ENCODE measurements at places on chromosomes 5 and 9.
A peak's percentile ranks its signal among the peaks of the same experiment; 100 is the strongest.

DNA sequence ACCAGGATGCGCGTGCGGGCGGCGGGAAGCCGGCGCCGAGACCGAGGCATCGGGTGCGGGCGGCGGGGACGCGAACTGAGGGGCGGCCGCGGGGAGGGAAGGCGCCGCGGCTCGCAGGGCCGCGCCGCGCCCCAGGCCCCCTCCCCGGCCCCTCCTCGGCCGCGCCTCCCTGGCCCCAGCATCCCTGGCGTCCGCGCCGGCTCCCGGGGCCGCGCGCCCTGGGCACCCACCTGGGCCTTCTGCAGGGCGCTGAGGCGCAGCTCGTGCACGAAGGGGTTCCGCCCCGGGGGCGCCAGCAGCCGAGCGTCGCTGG, 324 bp downstream of the LPCAT1 start:
- DNase-seq = no peak

DNA sequence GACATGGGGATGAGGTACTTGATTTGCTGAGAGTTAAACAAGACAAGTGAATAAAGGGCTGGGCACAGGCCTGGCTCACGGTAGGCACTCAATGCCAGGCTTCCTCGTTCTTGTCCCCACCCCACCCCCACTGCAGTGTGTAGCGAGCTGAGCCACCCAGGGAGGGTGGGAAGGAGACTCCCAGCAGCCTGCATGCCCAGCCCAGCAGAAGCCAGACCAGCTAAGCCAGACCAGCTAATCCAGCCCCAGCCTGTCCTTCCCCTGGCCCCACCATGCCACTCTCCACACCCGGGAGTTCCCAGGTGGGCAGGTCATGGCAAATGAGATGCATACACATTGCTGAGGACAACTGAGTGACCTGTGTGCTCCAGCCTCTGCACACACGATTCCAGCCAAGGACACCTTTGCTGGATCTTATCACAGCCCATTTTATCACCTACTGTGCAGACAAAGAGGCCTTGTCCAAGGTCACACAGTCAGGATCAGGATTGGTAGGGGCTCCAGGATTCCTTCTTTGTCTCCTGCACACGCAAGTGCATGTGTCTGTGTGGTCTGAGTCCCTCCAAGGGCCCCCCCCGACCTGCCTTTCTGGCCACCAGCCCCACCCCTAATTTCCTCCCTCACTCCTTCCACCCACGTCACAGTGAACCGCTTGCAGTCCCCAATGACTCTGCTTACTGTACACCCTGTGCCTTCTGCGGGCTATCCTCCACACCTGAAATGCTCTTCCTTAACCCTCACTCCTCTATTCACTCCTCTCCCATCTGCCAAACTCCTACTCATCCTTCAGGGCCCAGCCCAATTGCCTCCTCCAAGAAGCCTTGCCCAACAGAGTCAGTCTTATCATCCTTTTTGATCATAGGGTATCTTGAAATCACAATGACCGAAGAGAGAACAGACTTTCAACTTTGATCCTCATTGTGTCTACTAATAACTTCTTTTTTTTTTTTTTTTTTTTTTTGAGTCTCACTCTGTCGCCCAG, 26.6 kb downstream of the DUSP1 start:
- no peak for DNase-seq

GRCh38 chr9:89252651-89253267, 58.2 kb upstream of the CKS2 start:
- no peak for DNase-seq

- no peak for DNase-seq
Measured at GRCh38 chr5:15002791-15003190, 131.2 kb upstream of the ANKH start.

GRCh38 chr9:133875131-133875530, 117.0 kb downstream of the VAV2 start:
- DNase-seq = no peak

DNA sequence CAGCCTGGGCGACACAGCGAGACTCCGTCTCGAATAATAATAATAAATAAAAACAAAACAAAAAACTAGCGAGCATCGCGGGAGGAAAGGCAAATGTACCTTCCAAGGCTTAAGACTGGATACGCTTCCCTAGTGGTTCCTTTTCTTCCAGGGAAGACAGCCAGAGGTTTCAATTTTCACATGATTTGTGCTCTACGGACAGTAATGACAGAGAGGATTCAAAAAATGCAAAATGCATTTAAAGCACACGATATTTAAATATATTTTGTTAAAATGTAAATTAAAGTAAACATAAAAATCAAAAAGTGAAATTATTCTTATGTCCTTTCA, 4.3 kb upstream of the TRIM41 start:
- no peak for DNase-seq

DNA sequence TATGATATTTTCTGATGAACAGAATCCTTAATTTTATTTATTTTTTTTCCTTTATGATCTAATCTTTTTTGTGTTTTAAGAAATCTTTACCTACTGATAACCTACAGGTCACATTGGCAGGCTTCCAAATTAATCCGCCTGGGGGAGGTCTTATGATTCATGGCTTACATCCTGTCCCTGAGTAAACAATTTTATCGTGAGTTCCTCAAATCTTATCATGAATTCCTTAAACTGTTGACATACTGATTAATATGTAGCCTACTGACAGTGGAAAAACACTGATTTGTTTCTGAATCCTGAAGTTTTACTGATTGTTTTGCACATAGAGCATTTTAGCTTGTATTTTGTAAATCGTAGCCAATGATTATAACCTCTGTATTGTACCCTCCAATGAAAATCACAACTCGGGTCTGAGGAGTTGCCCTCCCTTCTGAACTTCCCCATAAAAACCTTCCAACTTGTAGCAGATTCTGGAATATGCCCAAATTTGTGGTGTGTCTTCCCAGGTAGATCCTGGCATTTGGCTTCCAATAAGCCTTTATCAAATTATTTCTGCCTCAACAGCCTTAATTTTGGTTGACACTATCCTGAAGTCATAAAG, 105.6 kb downstream of the VCAN start:
- no peak for DNase-seq

DNA sequence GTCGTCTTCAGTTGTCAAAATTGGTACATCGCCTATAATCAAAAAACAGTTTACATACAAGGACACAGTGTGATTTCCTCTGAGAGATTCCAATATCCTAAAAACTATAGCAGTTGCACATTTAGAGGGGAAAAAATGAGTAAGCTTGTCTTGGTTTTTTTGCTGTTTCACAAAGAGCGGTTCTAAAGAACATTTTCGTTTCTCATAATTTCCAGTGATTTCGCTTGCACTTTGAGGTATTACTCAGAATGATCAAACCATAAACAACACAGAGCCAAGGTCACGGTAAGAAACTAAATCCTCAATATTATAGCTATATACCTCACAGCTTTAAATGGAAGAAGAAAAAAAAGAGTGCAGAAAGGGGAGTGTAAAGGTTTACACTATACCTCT, 861 bp downstream of the MTX3 start:
- DNase-seq = peak; percentile 37

GRCh38 chr5:72194846-72195245, 87.6 kb downstream of the MAP1B start:
- DNase-seq = peak; percentile 29

DNA sequence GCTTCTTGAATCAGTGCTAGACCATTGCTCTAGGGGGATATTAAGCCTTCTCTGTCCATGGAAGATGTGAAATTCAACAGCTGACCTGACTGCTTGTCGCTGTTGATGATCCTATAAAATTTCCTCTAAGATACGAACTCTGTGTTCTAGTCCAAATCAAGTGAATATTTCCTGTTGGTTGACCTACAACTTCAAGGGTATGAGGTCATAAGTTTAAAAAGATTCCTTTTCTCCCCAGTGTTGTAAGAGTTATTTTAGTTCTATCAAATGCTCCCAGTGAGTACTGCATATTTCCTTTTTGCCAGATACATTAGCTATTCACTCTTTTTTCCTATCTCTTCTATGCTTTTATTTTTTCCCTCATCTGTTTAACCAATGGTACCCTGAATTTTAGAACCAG, 102.9 kb upstream of the CCDC152 start:
- no peak for DNase-seq

DNA sequence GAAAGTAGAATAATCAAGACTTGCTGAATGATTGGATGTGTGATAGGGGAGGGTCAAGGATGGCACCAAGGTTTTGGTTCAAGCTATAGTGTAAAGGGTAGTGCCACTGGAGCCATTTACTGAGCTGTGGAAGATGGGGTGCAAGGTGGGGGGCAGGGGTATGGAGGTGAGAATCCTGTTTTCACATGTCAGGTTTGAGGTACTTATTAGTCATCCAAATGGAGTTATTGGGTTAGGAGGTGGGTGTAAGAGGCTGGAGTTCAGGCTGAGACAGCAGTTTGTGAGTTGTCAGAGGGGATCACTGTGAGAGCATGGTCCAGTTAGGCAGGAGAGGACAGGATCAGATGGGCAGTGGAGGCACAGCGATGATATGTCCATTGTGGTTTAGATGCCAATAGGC, 8.9 kb downstream of the PCBD2 start:
- no peak for DNase-seq

GRCh38 chr5:79495311-79495710, 18.6 kb downstream of the HOMER1 start:
- no peak for DNase-seq

DNA sequence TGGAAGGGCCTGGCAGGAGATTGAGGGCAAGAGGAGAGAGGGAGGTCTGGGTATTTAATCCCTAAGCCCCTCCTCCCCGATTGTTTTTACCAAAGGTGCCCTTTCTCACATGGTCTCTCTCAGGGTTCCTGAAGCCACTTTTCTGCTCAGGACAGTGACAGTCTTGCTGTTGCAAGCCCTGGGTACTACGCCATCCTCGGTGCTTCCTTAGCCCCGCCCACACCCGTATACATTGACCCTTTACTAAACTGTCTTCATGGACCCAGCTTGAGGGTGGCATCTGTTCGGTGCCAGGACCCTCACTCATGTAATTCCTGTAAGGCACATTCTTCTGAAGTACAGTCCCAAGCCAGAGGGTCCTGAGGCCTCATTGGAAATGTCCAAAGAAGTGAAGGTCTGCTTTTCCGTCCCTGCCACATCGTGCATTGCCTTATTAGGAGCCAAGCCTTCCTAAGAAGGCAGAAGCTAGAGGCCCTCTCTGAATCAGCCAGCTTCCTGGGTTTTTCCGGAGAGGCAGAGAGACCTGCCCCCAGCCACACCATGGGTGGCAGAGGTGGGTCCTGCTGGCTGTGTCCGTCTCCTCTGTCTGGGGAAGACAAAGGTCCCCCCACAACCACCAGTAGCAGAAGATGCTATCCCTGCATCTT, 1.9 kb upstream of the SH3PXD2B start:
- no peak for DNase-seq

- no peak for DNase-seq
Measured at GRCh38 chr9:125752070-125752628, 5.0 kb downstream of the PBX3 start.

- no peak for DNase-seq
Measured at GRCh38 chr9:79809931-79810330, 238.2 kb downstream of the TLE4 start.

DNA sequence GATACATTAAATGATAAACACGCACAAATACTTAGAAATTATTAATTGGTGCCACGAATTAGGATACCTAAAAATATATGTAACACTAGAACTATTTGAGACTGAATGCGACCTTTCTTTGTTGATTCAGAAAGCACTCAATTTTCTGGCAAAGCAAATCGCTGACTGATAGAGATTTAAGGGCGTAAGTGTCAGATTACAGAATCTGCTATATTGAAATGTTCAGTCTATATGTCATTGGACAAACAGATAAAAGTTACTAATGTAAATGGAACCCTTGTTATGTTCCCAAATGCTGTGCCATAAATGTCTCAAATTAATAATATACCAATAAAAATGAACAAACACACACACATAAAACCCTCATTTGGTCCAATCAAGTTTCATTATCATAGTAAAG, 137.9 kb downstream of the MPDZ start:
- no peak for DNase-seq

GRCh38 chr9:94807556-94807955, 81.1 kb downstream of the AOPEP start:
- no peak for DNase-seq

- no peak for DNase-seq
Measured at GRCh38 chr5:150052956-150053712, 33.2 kb downstream of the CSF1R start.

DNA sequence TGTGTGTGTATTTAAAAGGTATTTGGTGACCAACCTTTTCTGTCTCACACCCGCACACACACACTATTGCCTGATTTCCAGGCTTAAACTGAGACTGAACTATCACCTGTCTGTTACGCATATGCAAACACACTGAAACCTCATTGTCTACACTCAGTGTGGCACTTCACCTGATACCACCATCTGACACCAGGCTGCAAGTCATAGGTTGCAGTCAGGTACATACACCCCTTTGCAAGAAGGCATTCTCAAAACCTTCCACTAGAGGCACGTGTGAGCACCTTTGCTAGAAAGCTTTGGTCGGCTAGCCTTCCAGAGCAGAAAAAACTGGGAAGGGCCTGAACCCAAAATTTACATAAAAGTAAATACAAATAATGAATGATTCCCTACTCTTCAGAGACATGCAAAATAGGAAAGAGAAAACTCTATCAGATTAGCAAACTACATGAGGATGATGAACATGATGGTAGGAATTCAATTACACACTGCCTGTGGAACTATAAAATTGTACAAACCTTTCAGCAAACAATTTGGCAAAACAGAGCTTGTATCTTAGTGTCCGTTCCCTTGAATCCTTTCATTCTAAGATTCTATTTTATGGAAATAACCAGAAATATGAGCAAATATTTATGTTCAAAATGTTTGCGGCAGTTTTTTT, 5.9 kb upstream of the FOXD1 start:
- no peak for DNase-seq

- DNase-seq = no peak
Measured at GRCh38 chr9:95727947-95728520, 147.5 kb upstream of the ERCC6L2 start.

DNA sequence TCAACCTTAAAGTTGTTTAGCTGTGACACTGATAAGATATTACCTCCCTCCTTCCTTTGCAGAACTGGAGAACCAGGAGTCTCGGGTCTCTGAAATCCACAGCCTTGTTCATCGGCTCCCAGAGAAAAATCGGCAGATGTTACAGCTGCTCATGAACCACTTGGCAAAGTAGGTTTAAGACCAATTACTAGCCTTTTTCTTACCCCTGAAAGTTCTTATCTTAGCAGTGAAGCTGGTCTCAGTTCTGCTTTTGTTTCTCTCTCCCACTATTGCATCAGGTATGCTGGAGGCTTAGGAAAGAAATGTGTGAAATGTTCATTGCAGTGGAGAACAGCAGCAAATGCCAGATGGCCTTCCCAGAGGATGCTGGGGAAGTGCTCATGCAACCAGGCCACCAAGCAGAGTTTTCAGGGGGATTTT, 287.4 kb downstream of the ARHGAP26 start:
- peak; percentile 72 for DNase-seq

DNA sequence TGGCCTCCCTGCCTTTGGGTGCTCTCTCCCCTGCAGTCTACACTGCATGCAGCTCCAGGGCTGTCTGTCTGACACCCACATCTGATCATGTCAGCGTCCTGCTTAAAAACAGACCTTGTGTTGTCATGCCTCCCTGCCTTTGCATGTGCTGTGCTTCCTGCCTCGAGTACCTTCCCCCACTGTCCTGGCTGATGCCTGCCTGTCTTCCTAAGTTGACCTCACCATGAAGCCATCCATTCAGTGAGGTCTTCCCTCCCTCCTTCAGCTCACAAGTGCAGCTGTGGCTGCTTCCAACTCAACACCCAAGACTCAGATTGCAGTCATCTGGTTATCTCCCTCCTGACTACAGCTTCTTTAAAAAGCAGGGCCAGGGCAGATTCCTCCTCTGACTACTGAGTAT, 5.5 kb downstream of the ANGPTL2 start:
- no peak for DNase-seq

- no peak for DNase-seq
Measured at GRCh38 chr9:108078375-108078774, 588.8 kb upstream of the KLF4 start.

- DNase-seq = no peak
Measured at GRCh38 chr9:105219291-105219805, 25.1 kb upstream of the SLC44A1 start.
